Activated gamma-delta T cell treated with anti-CD3 and anti-CD28 coated beads, Interleukin-2, amount 50 U/mL, for 16 hours (primary cell): ENCODE measurements at places on chromosomes 2 and 18.
A peak's percentile ranks its signal among the peaks of the same experiment; 100 is the strongest.

DNA sequence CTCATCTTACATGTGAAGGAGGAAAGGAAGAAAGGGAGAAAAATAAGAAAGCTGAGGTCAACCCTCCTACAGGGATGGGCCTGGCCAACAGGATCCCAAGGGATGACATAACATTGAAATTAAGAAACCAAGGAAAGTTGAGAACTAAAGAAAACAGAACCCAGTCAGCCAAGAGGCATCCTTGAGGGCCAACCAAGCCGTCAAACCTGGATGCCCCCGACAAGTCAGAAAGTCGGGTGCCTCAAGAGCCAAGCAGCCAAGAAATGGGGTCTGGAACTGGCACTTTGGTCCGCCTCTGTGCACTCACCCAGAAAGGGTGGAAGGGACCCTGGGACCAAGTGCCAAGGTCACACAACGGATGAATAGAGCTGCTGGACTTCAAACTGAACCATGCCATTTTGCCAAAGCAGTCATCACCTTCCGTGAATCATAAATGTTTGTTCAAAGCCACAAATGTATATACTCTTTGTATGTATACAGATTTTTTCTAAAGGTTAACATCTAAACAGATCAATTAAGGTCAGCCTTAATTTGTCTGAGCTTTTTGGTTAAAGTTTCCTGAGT lies 27.0 kb upstream of the PTPN4 start:
- no peak for DNase-seq

- no peak for DNase-seq
Measured at GRCh38 chr2:240453461-240454105, 18.1 kb downstream of the GPC1 start.

DNA sequence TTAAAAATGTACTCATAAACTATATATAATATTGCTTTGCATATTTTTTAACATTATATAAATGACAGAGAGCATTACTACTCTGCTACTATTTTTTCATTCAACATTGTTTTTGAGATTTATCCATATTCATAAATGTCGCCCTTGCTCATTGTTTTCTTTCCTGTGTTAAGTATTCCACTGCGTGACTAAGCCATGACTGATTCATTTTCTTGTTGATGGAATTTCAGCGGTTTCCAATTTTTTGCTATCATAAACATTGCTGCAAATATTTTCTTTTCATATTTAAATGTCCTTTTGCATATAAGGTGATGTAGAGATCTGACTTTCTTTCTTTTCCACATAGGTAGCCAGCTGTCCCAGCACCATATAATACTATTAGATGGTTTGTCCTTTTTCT lies 57.6 kb downstream of the SFXN5 start:
- DNase-seq = no peak

GRCh38 chr18:36366994-36367839 lies 69.7 kb downstream of the FHOD3 start:
- no peak for DNase-seq

DNA sequence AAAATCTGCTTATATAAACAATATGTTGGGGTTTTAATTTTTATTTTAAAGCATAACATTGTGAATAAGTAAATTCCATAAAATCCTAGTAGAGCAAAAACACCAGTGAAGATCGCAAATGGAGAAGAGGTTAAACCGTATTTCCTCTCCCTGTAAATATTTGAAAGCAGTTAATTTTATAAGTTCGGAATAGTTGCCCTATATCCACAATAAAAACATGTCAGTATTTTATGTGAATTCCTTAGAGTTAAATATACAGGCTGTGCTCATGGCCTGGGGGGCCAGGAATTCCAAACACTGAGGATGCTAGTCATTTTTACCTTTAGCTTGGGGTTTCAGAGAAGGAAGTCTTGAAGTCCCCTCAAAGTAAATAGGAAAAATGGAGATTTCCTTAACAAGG lies 135.0 kb downstream of the FIGN start:
- no peak for DNase-seq

DNA sequence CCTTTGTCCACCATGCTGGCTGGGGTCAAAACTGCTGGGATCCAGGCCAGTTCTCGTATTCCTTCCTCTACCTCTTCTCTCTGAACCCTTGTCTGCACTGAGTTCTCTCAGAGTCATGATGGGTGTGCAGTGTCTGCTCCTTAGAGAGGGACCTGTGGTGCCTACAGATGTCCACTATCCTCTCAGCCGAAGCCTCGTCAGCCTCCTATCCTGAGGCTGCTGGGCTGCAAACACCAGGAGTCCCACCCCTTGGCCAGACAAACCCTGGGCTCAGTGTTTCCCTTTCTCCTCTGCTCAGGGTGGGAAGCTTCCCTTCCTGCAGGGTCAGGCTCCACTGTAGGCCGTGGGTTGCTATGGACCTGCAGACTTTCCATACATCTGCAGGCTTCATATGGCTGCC lies 2.3 kb downstream of the INPP5D start:
- no peak for DNase-seq

DNA sequence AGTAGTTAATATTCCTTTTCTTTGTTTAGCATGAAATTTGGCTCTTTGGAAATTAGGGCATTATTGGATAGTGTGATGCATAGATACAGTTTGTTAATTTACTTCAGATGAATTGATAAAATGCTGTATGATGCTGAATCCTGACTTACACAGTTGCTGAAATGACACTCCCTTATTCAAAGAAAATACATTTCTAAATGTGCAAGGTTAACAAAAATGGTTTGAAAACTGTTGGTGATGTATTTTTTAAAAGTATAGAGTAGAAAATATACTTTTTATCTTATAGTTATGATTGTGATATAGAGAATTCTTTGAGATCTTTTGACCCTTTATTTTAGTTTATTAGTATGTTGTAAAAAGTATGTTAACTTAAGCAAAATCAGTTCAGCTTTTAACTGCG lies 27.8 kb downstream of the VAPA start:
- DNase-seq = no peak

GRCh38 chr2:1571477-1572417 lies 158.5 kb downstream of the TPO start:
- DNase-seq = no peak

GRCh38 chr2:64018701-64019082 lies 536 bp downstream of the VPS54 start:
- no peak for DNase-seq

DNA sequence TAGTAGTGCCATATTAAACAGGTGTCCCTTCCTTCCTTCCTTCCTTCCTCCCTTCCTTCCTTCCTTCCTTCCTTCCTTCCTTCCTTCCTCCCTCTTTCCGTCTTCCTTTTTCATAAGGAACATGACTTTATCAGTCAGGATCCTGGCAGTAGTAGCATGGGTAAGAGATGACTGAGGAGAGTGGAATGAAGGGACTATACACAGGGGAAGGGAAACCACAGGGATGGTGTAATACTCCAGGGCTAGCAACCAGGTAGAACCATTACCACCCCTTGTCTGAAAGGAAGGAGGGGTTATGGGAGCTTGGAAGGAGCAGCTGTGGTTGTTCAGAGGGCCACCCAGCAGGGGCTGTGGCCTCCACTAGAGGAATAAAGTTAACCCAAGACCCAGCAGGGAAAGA lies 23.2 kb upstream of the KDM3A start:
- no peak for DNase-seq

GRCh38 chr18:58175122-58175785 lies 131.2 kb downstream of the NEDD4L start:
- no peak for DNase-seq

DNA sequence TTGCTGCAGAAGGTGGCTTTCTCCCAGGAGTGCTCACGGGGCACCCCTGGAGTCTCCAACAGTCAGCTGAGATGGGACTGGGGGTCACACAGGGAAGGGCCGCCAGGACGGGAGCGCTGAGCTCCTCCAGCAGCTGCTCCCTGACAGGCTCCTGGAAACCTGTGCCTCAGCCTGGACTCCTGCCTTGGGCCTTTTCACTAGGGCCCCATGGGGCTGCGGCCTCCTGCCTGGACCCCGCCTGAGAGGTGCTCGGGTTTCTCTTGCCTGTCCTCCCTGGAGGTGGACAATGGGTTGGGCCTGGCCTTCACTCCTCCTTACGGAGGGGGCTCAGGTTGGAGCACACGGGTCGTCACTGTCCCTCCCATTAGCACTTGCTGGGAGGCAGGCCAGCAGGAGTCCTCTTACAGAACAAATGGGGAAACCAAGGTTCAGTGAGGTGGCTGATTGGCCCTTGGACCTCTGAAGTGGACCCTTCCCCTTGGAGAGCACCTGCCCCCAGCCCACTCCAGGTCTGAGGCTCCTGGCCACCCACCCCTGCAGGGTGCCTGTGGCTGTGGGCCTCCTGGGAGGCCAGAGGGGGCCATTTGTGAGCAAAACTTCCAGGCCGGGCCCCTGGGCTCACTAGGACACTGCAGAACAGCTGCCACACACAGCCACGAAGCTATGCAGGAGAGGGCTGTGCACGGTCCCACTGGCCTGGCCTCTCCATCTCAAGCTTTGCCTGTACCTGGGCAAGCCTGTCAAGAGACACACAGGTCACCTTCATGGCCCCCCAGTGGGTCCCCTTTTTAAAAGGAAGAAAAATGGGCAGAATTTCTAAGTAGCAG lies 57.1 kb upstream of the ODC1 start:
- no peak for DNase-seq

DNA sequence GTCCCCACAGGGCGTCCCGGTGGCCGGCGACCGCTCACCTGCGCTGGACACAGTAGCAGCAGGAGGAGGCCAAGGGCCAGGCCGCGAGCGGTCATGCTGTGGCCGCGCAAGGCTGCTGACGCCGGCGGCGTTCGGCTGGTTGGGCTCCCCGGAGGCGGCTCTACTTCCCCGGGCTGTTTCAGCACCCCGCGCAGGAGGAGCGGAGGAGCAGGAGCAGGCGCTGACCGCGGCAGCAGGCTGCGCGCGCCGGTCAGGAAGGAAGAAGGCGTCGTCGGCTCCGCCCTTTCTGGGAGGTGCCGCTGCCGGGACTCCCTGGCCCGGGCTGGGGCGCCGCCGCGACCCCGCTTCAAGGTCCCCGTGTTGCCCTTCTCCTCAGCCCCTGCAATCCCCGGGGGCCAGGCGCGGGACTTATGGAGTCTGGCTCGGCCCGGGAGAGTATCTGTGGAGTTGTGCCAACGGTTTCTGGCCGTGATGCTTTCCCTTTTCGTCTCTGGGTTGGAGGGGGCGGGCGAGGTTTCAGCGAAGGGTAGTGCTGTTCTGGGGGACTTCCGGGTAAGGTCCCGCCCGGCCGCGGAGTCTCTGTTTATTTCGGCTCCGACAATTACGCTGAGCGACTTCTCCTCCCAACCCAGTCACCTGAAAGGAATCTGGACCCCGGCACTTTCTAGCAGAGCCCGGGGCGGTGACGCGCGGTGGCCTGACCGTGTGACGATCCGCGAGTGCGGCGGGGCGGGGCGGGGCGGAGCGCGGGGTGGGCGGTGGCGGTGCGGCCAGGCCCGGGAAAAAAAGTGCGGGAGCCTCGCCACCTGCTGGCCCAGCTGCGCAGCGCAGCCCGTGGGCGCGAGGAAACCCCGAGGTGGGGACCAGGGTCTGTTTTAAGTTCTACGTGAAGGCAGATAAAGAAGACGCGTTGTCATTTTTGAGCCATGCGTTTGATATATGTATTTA lies at the start of gene NPC1:
NPC1 (minus strand) TSS at position 258 of the 948 bp plus-strand sequence; CDS start at position 95, 163 bp downstream.
- DNase-seq = peak; percentile 85

GRCh38 chr2:55107436-55107835 lies 57.2 kb upstream of the RTN4 start:
- no peak for DNase-seq

DNA sequence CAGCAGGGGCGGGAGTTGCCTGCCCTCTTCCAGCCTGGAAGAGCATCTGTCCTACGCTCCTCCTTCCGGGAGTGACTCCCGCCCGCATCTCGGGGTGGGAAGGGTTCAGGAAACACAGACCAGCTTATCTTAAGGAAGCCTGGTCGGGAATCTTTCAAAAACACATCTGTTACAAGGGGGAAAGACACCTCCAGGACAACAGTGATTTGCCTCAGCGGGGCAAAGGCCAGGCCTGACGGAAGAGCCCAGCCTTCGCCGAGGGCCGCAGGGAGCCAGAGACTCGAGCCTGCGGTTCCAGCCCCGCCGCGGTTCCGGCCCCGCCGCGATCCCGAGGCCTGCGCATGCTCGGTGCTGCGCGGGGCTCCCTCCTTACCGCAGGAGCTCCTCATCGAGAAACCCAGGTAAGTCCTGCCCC lies 38.1 kb upstream of the TGIF1 start:
- no peak for DNase-seq

GRCh38 chr2:109254174-109254904 lies 125.3 kb downstream of the SH3RF3 start:
- DNase-seq = no peak

DNA sequence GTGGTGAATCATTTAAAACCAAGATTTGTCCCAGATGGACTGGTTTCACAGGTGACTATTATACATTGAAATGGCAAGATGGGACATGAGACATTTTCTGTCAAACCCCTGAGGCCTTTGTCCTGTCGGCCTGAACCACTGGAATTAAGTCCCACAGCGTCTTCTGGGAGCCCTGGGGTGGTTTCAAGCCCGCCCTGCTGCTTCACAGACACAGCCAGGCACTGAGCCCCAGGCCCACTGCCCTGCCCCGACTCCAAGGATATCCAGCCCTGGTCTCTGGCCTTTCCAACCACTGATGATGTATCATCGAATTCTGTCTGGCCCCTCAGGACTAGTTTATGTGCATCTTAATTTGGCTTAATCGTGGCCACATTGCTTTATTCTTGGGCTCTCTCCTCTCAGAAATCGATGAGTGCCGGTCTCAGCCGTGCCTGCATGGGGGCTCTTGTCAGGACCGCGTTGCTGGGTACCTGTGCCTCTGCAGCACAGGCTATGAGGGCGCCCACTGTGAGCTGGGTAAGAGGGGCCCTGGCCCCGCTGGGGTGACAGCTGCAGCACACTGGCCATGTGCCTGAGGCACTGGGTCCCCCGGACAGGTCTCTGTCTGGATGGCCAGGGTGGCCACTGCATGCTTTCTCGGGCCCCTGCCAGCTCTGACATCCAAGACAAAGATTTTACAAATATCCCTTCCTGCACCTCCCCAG lies 39.5 kb downstream of the MTERF4 start:
- no peak for DNase-seq

- DNase-seq = no peak
Measured at GRCh38 chr2:163675388-163675787, 60.4 kb downstream of the FIGN start.

DNA sequence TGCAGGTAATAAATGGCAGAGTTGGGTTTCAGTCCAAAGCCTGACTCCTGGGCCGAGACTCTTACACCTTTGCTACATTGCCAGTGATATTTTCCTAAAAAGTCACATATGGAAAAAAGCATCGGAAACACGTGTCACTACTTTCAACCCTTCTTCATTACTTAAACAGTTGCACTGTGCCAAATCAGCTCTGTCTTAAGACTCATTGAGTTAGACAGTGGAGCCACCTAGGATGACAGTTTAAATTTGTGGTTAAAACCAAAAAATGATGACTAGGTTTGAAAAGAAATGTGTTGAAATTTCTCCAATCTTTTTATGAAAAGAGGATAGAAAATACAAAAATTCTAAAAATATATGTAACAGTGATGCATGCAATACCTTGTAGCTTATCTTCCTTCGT lies 97.5 kb downstream of the TMEM247 start:
- DNase-seq = no peak

GRCh38 chr18:36095936-36096519 lies 28.7 kb upstream of the RPRD1A start:
- DNase-seq = no peak

DNA sequence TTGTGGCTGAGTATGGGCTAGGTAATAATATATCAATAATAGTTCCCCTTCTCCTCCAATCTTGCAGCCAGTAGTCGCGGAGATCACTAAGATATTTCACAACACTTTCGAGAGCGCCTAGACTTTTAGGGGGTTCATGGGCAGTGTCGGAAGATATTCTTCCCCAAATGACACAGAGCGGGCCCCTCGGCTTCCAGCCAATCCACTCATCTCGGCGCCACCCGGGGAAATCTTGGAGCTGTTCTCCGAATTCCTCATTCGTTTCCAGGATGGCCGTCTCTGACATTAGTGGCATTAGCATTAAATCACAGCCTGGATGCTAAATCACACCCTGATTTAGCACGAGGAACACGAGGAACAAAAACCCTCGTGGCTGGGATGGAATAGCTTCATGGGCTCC lies 437.7 kb downstream of the ZNF516 start:
- no peak for DNase-seq
